ENCODE measurements at places on chromosomes 12 and 14. TPM values are rescaled to one million over a fixed set of nuclear protein-coding genes. Genes with fewer than 3 reads are reported as not detected.

- DNase-seq = no peak
Observed at GRCh38 chr14:65438266-65438933, 25.9 kb downstream of the FUT8 start.

- no peak for DNase-seq
Observed at GRCh38 chr12:4302881-4303280, 18.1 kb upstream of the TIGAR start.

GRCh38 chr14:75494896-75495295 is 27.4 kb upstream of the BATF start:
- DNase-seq = no peak

GRCh38 chr12:48994224-48995085 is 4.7 kb downstream of the DDN start:
- no peak for DNase-seq

GRCh38 chr14:103031956-103032355 is 25.4 kb downstream of the CDC42BPB start:
- no peak for DNase-seq

- no peak for DNase-seq
Observed at GRCh38 chr14:24700511-24700910, 66.5 kb upstream of the GZMB start.

- DNase-seq = no peak
Observed at GRCh38 chr12:84421103-84421502, 491.5 kb downstream of the SLC6A15 start.

DNA sequence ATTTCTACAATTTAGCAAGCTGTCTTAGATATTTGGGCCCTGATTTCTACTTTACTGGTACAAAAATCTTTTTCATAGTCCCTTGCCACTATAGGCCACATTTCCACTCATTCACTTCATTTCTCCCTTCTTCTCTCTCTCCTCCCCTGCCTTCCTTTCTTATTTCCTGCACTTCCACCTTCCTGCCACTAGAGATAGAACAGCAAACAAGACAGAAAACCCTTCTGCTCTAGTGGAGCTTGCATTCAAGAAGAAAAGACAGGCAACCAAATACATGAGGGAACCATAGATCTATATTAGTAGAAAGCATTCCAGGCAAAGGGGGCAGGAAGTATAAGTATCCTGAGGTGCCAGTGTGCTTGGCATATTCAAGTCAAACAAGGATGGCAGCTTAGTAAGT is 623.5 kb downstream of the FLRT2 start:
- DNase-seq = no peak

- no peak for DNase-seq
Observed at GRCh38 chr14:39181026-39181692, 6.1 kb downstream of the PNN start.

GRCh38 chr12:92628476-92628875 is 74.3 kb upstream of the PLEKHG7 start:
- no peak for DNase-seq

GRCh38 chr12:38890102-38890855 is 15.1 kb downstream of the CPNE8 start:
- DNase-seq = no peak

DNA sequence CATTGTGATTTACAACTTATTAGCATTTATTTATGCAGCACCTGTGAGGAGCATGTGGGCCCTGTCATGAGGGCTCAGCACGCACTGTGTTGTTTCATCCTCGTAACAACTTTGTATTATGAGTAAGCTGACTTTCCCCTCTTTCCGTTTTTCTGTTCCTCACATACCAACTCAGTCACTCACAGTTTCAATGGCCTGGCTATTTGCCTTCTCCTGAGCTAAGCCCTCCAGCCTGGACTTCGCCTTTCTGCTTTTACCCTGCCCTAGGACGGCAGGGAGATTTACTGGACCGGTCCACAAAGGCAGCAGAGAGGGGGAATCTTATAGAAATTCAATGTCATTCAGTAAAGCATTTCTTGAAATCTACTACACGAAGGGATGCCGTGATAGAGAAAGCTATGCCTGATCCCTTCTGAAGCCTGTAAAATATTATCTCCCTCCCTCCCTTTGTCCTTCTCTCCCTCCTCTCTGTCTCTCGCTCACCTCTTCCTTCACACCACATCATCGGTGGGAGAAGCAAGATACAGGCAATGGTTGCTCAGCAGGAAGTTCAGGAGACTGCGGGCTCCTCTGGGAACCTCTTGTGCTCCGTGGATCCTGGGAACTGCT is 219.2 kb upstream of the TBX3 start:
- DNase-seq = peak; percentile 40

- no peak for DNase-seq
Observed at GRCh38 chr12:1073652-1074051, 82.6 kb downstream of the ERC1 start.

GRCh38 chr14:104734991-104735779 is 11.2 kb downstream of the ADSS1 start:
- no peak for DNase-seq

DNA sequence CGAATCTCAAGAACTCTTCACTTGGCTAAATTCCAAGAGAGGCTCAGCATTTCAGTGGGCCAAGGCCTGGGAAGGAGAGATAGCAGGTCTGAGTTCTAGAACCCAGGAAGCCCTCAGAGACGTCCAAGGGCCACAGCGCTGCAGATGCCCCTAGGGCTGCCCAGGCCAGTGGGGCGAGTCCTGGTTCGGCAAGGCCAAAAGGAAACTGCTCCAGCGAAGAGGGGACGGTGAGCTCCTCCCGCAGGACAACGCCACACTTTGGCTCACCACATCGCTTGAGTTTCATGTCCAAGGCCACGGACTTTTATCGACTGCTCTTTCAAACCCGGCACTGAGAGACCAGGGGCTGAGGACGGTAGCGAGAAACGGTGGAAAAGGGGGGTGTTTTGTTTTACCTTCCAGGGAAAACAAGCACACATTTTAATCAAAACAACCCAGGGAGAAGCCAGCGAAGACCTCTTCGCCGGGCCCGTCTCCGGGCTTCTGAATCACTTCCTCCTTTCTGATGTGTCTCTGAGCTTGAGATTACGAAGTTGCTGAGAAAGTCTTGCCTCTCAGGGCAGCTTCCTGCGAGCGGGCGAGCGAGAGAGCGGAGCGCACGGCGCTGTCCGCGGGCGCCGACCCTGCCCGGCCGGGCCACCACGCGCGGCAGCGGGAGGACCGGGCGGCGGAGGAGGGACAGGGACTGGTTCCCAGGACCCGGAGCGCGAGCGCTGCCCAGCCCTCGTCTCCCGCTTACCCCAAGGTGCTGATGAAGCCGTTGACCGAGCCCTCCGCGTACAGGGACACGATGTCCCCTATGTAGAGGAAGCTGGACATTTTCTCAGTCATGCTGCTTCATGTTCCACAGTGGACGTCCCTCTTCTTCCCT is 808 bp downstream of the ITPR2 start:
- DNase-seq = peak; percentile 74

GRCh38 chr14:72514660-72515025 is 379.3 kb downstream of the DPF3 start:
- DNase-seq = no peak

GRCh38 chr14:29126361-29126760 is 359.8 kb downstream of the FOXG1 start:
- no peak for DNase-seq

- no peak for DNase-seq
Observed at GRCh38 chr14:60618241-60618640, 31.0 kb downstream of the SIX1 start.

GRCh38 chr14:29930283-29930682 is 2.6 kb upstream of the PRKD1 start:
- no peak for DNase-seq

GRCh38 chr12:8953773-8954402 is 4.4 kb upstream of the M6PR start:
- no peak for DNase-seq

The AICDA gene
- total RNA-seq = not detected

The EPYC gene
- total RNA-seq = not detected

The LRP1-AS gene
- total RNA-seq = not detected

The GPN3 gene
- 39.0 TPM for total RNA-seq

The PROX2 gene
- not detected for total RNA-seq

The ARHGEF40 gene
- total RNA-seq = 7.1 TPM

The DNAJC22 gene
- 40.6 TPM for total RNA-seq

The CLEC4C gene
- total RNA-seq = not detected

The DEPDC4 gene
- 3.9 TPM for total RNA-seq
